Keratinocyte (primary cell): ENCODE measurements at places on chromosomes 2 and 18.

DNA sequence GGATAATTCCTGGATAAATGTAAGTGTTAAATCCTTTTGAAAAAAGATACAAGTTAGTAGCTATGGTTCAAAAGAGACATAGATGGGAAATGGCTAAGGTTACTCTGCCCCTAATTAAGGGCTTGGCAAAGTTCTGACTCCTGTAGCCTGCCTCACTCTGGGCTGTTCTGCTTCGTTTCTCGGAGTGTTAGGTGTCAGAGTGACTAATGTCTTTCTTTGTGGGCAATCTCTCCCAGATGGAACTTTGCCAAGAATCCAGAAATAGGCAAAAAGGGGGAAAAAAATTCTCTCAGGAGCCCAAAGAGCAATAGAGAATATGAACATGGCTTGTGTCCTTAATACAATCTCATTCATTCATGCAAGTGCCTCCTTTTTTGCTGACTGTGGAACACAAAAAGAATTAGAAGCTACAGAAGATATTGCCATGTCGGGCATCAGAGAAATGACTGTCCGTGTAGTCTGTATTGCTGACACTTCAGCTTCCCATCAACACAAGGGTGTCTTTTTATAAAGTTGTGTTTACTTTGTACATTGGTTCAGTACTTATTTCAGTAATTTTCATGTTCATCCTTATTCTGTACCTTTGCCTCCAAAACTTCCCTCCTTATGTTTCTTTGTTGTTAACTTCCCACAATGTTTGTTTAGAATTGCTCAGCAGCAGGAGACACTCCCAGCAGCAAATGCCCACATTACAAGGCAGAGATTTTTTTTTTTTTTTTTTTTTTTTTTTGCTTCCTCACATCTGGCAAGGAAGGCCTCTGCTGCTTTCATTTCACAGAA is 134.0 kb downstream of the FTCDNL1 start:
- DNase-seq = no peak
- no peaks in the 10 kb centered on the region for H3K36me3 ChIP-seq
- no peaks in the 10 kb centered on the region for H3K27me3 ChIP-seq
- H3K4me1 ChIP-seq = no peaks in the 10 kb centered on the region
- H3K4me3 ChIP-seq = no peak overlapping the region
- H3K27ac ChIP-seq = no peak overlapping the region

DNA sequence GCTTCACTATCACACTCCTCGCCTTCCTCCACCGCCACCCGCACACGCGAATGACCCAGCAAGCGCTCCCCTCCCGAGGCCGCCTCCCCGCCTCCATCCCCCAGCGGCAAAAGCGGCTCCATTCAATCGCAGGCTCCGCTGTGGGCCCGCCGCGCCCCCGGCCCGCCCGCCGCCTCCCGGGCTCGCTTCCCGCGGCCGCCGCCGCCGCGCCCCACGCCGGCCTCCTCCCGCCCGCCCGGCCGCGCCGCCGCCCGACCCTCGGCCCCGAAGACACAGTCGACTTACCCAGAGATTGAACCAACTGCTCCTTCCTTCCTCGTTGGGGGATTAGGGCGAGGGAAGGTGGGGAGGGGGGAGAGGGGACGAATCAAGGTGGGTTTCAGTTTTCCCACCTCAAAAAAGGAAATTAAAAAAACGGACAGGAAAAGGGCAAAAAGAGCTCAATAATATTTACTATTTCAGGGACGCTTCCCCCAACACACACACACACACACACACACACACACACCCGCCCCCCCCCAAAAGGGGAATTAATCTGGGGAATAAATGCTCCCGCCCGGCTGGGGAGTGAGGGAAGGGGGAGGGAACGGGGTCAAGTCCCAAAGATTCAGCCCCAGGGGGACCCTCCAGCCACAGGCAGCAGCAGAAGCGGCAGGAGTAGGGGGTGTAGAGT is 743 bp downstream of the XPO1 start:
- H3K4me1 ChIP-seq = peaks cover 17% of the 10 kb centered on the region
- H3K27ac ChIP-seq = peak overlapping the region; percentile 97
- no peaks in the 10 kb centered on the region for H3K27me3 ChIP-seq
- H3K36me3 ChIP-seq = no peaks in the 10 kb centered on the region
- H3K4me3 ChIP-seq = peak overlapping the region; percentile 93
- no peak for DNase-seq

DNA sequence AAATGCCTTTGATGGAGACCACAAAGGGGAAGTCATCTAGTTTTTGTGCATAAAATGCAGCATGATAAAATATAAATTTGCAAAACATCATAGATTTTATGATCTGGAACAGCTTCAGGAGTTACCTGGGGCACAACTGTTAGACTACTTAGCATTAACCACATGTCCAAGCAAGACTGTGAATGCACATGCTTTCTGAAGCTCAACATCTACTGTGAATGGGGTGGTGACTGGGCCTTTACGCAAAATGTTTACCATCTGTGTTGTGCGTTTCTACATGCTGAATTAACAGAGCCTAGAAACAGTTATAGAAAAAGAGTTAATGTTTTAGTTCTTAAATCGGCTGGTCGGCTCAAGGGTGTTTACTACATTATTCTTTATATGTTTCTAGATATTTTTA is 45.5 kb downstream of the KCTD1 start:
- H3K4me3 ChIP-seq = no peak overlapping the region
- DNase-seq = no peak
- H3K4me1 ChIP-seq = peaks cover 12% of the 10 kb centered on the region
- H3K27ac ChIP-seq = peak overlapping the region; percentile 59

DNA sequence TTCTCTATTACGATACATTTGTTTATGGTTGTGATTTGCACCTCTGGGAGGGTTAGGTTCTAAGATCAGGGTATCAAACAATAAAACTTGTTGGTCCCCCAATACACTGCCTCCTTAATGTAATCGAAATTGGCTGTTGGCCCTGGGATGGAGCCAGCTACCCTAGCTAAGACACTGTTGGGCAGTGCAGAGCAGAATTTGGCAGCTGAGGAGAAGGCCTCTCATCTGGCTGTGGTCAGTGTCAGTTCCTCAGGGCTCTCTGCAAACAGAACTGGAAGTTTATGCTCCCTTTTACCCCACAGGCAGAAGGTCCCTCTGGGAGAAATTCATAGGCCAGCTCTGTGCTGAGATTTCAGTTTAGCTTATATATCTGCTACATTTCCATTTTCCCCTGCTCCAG is 8.6 kb upstream of the HAAO start:
- peaks cover 8% of the 10 kb centered on the region for H3K4me1 ChIP-seq
- H3K27me3 ChIP-seq = no peaks in the 10 kb centered on the region
- no peak overlapping the region for H3K27ac ChIP-seq
- H3K36me3 ChIP-seq = no peaks in the 10 kb centered on the region

DNA sequence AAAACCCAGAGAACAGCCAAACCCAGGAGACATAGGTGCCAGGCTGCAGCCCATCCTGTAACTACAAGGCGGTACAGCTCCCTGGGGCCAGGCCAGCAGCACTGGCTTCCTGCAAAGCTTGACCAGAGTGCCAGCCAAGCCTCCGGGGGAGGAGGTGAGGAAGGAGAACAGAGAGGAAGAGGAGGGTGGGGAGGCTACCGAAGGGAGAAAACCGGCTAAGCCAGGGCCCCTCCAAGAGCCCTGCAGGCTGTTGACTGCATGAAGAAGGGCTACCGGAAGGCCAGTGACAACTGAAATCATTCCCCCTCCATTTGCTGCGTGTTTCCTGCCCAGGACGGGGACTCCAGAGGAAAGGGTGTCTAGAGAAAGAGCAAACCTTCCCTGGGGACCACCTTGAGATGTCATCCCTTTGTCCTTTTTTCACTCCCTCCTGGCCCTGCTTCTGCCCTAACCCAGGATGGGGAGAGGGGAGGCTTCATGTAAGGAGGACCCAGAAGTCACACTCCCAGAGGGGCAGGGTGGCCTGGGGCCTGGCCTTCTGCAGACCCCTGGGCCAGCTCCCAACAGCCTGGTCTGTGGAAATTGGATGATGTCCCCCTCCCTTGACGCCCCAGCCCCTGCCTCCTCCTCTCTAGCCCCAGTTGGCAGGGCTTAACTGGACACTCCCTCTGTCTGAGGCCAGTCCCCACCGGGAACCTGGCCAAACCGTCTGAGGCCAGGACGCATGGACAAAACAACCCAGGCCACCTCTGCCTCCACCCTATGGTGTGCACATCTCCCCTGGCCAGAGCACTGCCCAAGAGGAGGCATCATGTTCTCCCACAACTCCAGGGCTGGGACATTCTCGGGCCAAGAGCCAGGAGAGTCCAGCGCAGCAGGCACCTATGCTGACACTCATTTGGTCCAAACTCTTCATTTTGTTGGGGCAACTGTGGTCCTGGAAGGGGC is 207.8 kb downstream of the CYP26B1 start:
- peaks cover 3% of the 10 kb centered on the region for H3K4me1 ChIP-seq
- H3K27ac ChIP-seq = no peak overlapping the region
- DNase-seq = no peak

DNA sequence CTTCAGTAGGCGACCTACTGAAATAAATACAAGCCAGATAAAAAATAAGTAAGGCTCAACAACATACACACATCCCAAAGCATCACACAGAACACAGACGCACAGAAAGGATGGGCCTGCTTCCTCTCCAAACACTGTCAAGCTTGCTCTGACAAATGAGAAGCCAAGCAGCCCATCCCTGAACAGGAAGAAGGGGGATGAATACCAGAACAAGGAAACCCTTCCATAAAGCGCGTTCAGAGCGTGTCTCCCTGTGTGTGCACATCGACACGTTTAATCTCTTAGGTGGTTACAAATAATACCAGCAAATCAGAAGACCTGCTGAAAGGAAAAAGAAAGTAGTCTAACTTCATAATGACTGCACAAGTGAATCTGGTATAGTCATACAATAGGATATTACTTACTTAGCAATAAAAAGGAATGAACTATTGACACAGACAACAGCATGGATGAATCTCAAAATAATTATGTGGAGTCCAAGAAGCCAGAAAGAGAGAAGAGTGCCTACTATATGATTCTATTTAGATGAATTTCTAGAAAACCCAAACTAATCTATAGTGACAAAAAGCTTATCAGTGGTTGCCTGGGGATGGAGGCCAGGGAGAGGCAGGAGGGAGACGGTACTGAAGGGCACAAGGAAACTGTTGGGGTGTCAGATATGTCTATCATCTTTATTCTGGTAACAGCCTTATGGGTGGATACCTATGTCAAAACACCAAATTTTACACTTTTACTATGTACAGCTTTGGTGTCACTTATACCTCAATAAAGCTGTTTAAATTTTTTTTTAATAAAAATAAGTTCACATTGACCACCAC is 26.8 kb downstream of the MBOAT2 start:
- no peak overlapping the region for H3K27ac ChIP-seq
- no peaks in the 10 kb centered on the region for H3K27me3 ChIP-seq
- no peak overlapping the region for H3K4me3 ChIP-seq
- H3K36me3 ChIP-seq = no peaks in the 10 kb centered on the region
- peaks cover 3% of the 10 kb centered on the region for H3K4me1 ChIP-seq
- DNase-seq = no peak

DNA sequence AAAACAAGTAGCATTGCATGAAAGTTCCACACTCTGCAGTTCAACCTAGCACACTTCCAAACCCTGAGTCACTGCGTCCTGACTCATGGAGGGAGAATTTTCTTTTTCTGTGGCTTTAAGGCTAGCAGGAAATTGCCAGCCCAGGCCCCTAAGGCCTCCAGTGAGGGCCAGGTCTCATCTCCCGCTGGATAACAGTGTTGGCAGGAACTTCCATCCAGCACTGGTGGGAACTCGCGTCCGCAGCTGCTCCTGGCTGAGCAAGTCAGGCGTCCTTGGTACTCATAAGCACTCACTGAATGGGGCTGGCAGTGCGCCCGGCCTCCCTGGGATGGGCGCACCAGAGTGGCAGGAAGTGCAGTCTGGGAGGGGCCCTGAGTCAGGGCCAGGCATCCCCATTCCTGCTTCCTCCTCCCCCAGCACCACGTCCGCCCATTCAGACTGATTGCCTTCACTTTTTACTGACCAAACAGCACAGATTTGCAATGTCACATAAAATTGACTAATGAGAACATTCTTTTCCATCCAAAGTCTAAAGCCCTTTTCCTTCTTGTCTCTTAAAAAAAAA is 14.3 kb downstream of the MALL start:
- H3K36me3 ChIP-seq = peaks cover 15% of the 10 kb centered on the region
- DNase-seq = peak; percentile 90
- H3K27ac ChIP-seq = peak overlapping the region; percentile 99
- H3K4me1 ChIP-seq = peaks cover 77% of the 10 kb centered on the region
- H3K27me3 ChIP-seq = no peaks in the 10 kb centered on the region

- no peaks in the 10 kb centered on the region for H3K36me3 ChIP-seq
- no peaks in the 10 kb centered on the region for H3K27me3 ChIP-seq
- peak overlapping the region; percentile 32 for H3K4me3 ChIP-seq
- peak; percentile 32 for DNase-seq
These were observed 441.0 kb upstream of the MAP2 start for GRCh38 chr2:208982831-208983230.

DNA sequence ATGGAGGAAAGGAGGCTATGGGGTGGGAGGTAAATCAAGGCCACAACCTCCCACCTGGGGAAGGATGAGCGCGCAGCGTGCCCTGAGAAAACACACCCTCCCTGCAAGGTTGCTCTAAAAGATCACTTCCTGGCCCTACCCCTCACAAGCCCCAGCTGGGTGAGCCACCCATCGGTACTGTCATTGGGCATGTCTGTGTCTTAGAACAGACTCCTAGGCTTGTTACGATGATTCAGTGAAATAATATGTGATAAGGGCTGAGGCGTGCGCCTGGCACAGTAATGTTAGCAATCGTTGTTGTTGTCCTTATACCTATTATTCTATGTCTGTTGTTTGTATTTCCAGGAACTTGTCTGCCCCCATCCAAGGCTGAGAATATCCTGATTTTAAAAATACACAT is 175.1 kb downstream of the ZFP36L2 start:
- peak; percentile 88 for DNase-seq
- H3K4me1 ChIP-seq = peaks cover 36% of the 10 kb centered on the region
- no peak overlapping the region for H3K4me3 ChIP-seq
- no peaks in the 10 kb centered on the region for H3K27me3 ChIP-seq

DNA sequence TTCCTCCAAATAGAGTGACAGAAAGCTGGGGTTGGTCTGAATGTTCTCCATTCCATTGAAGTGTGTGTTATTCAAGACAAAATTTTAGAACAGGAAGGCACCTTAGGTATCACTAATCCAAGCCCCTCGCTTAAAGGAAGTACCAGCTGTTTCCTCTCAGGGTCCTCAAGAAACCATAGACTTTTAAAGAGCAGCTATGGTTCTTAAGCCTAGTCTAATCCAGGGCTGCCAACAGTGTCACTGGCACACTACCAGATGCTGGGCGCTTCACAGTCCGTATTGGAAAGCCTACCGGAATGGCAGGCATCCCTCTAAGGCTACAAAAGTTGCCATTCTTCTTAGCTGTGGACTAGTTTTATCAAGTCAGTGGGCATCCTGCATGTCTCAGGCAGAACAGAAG is 1.9 kb downstream of the NEMP2 start:
- DNase-seq = no peak
- no peaks in the 10 kb centered on the region for H3K27me3 ChIP-seq
- H3K4me1 ChIP-seq = peaks cover 36% of the 10 kb centered on the region
- no peaks in the 10 kb centered on the region for H3K36me3 ChIP-seq
- H3K27ac ChIP-seq = no peak overlapping the region

- no peak overlapping the region for H3K4me3 ChIP-seq
- no peaks in the 10 kb centered on the region for H3K27me3 ChIP-seq
- no peaks in the 10 kb centered on the region for H3K4me1 ChIP-seq
- DNase-seq = no peak
- H3K36me3 ChIP-seq = no peaks in the 10 kb centered on the region
These were observed 10.5 kb upstream of the FAM171B start for GRCh38 chr2:186683341-186683740.
